Uterus (tissue), 4 donors: ENCODE measurements at places on chromosomes 4 and X.

- no peaks in the 10 kb centered on the region for H3K36me3 ChIP-seq
- DNase-seq = no peak
- no peaks in the 10 kb centered on the region for H3K27me3 ChIP-seq
- no peak overlapping the region for H3K4me3 ChIP-seq
- H3K27ac ChIP-seq = no peak overlapping the region
- no peaks in the 10 kb centered on the region for H3K4me1 ChIP-seq
These were observed 395.3 kb upstream of the PITX2 start for GRCh38 chr4:111018216-111018615.

- no peak overlapping the region for H3K27ac ChIP-seq
- no peaks in the 10 kb centered on the region for H3K27me3 ChIP-seq
- H3K36me3 ChIP-seq = no peaks in the 10 kb centered on the region
- H3K4me3 ChIP-seq = no peak overlapping the region
These were observed 32.7 kb upstream of the PSAPL1 start for GRCh38 chr4:7467471-7467870.

DNA sequence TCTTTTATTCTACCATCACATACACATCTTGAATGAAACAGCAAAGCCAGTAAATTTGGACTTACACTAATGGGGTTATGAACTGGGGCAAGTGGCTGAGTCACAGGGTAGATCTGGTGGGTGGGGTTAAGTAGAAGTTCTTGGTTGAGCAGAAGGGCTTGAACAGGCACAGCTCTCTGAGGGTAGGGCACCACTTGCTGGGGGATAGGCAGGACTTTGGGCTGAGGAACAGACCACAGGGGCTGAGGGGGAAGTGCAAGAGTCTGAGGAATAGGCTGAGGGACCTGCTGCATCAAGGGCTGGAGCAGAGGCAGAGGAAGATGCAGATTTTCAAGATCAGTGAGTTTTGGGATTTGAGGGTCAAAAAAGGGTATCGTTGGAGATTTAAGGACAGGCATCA, 8.3 kb downstream of the CSN2 start:
- no peak overlapping the region for H3K4me3 ChIP-seq
- no peaks in the 10 kb centered on the region for H3K27me3 ChIP-seq
- no peaks in the 10 kb centered on the region for H3K4me1 ChIP-seq
- no peaks in the 10 kb centered on the region for H3K36me3 ChIP-seq

- no peak overlapping the region for H3K4me3 ChIP-seq
- no peaks in the 10 kb centered on the region for H3K36me3 ChIP-seq
- no peak overlapping the region for H3K27ac ChIP-seq
- no peak for DNase-seq
These were observed 134.5 kb upstream of the TLL1 start for GRCh38 chr4:165738571-165738970.

- H3K36me3 ChIP-seq = no peaks in the 10 kb centered on the region
- H3K27me3 ChIP-seq = no peaks in the 10 kb centered on the region
- no peak overlapping the region for H3K4me3 ChIP-seq
- no peak for DNase-seq
- H3K27ac ChIP-seq = no peak overlapping the region
These were observed 55.9 kb downstream of the MID1 start for GRCh38 chrX:10564484-10564883.

GRCh38 chrX:137574784-137575293, 8.9 kb downstream of the ZIC3 start:
- no peak overlapping the region for H3K27ac ChIP-seq
- no peaks in the 10 kb centered on the region for H3K4me1 ChIP-seq
- no peaks in the 10 kb centered on the region for H3K36me3 ChIP-seq

GRCh38 chrX:124098089-124098488, 136.6 kb downstream of the STAG2 start:
- no peak overlapping the region for H3K27ac ChIP-seq
- no peaks in the 10 kb centered on the region for H3K27me3 ChIP-seq
- no peaks in the 10 kb centered on the region for H3K36me3 ChIP-seq
- no peak overlapping the region for H3K4me3 ChIP-seq
- H3K4me1 ChIP-seq = no peaks in the 10 kb centered on the region
- no peak for DNase-seq

GRCh38 chrX:25544641-25545040, 528.9 kb upstream of the ARX start:
- H3K4me3 ChIP-seq = no peak overlapping the region
- no peaks in the 10 kb centered on the region for H3K4me1 ChIP-seq
- DNase-seq = no peak
- no peaks in the 10 kb centered on the region for H3K27me3 ChIP-seq

- H3K36me3 ChIP-seq = no peaks in the 10 kb centered on the region
- no peak for DNase-seq
- no peak overlapping the region for H3K27ac ChIP-seq
- H3K27me3 ChIP-seq = no peaks in the 10 kb centered on the region
These were observed 86.8 kb downstream of the PDGFRA start for GRCh38 chr4:54315561-54316538.

GRCh38 chr4:6877067-6877466, 32.6 kb upstream of the TBC1D14 start:
- H3K4me1 ChIP-seq = no peaks in the 10 kb centered on the region
- no peak overlapping the region for H3K4me3 ChIP-seq
- no peak for DNase-seq
- H3K27me3 ChIP-seq = no peaks in the 10 kb centered on the region

DNA sequence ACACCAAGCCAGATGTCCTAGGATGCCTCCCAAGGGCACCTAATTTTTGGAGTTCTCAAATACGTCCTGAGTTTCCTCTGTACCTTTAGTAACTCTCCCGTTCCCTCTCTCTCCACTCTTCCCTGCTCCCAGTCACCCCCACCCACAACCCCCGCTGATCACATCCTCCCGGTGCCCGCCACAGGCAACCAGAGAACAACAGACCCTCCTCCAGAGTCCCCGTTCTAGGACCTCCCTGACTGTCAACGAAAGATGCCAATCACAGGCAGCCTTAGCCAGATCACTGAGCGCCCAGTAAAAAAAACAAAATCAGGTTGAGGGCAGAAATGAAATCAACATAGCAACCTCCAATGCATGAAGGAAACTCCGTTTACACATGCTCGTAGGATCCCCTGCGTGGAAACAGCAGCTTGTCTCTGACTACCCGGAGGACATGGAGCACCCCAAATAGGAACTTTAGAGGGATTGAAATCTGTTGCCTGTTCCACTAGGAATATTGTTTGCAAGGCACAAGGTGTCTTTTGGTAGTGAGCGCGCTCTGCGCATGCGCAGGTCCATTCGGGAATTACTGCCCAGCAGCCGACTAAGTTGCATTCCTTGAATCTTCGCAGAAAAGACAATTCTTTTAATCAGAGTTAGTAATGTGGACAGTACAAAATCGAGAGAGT, at the start of gene GABRB1:
Gene GABRB1 (plus strand): TSS at position 557 of the 668 bp plus-strand sequence.
- H3K27me3 ChIP-seq = no peaks in the 10 kb centered on the region
- H3K4me3 ChIP-seq = peak within 1 kb of the TSS; percentile 31
- no peaks in the 10 kb centered on the region for H3K4me1 ChIP-seq
- peak; percentile 45 for DNase-seq
- no peaks in the 10 kb centered on the region for H3K36me3 ChIP-seq

DNA sequence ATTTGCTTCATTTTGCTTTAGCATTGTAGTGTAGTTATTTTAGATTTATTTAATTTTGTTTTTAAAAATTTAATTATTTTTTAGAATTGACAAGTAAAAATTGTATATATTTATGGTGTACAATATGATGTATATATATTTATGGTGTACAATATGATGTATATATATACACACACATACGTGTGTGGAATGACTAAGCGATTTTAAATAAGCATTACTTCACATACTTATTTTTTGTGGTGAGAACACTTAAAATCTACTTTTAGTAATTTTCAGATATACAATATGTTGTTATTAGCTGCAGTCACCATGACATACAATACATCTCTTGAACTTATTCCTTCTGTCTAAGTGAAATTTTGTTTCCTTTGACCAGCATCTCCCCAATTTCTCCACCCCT, 172.9 kb downstream of the SPRY1 start:
- H3K36me3 ChIP-seq = no peaks in the 10 kb centered on the region
- H3K4me3 ChIP-seq = no peak overlapping the region
- no peak for DNase-seq
- no peaks in the 10 kb centered on the region for H3K4me1 ChIP-seq

GRCh38 chr4:5982156-5982973, 35.9 kb downstream of the C4orf50 start:
- no peaks in the 10 kb centered on the region for H3K36me3 ChIP-seq
- H3K4me1 ChIP-seq = no peaks in the 10 kb centered on the region
- no peak overlapping the region for H3K27ac ChIP-seq
- no peaks in the 10 kb centered on the region for H3K27me3 ChIP-seq
- no peak for DNase-seq
- H3K4me3 ChIP-seq = no peak overlapping the region

GRCh38 chrX:124211312-124211942, 121.0 kb upstream of the TEX13D start:
- H3K27ac ChIP-seq = no peak overlapping the region
- H3K36me3 ChIP-seq = no peaks in the 10 kb centered on the region
- no peaks in the 10 kb centered on the region for H3K4me1 ChIP-seq
- no peak for DNase-seq

GRCh38 chr4:172892300-172892699, 276.3 kb upstream of the GALNT7 start:
- no peak overlapping the region for H3K27ac ChIP-seq
- no peak overlapping the region for H3K4me3 ChIP-seq
- no peaks in the 10 kb centered on the region for H3K36me3 ChIP-seq
